Fibroblast of lung (primary cell): ENCODE measurements at places on chromosomes 5 and 9. TPM values are rescaled to one million over a fixed set of nuclear protein-coding genes. Genes with fewer than 3 reads are reported as not detected.

- no peak for DNase-seq
- H3K27ac ChIP-seq = no peak overlapping the region
- no peaks in the 10 kb centered on the region for H3K4me1 ChIP-seq
- H3K36me3 ChIP-seq = no peaks in the 10 kb centered on the region
- no peak overlapping the region for H3K4me3 ChIP-seq
Measured at GRCh38 chr9:68998812-68999211, 15.1 kb downstream of the PRKACG start.

DNA sequence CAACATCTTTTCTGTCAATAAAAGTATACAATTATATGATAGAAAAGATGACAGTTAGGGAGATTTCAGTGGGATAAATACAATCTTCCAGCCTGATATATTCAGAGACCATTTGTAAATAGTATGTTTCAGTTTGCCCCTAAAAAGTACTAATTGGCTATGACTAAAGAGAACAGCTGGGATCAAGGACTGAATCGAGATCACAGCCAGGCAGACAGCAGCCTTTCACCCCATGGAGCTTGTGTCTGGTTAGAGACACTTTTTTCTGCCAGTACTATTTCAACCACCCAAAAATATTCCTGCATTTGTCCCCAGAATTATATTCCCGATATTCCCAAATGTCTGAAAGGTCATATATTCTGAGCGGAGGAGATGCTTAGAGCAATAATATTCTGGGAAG, 577.3 kb upstream of the TLE4 start:
- H3K27ac ChIP-seq = no peak overlapping the region
- H3K4me3 ChIP-seq = no peak overlapping the region
- H3K36me3 ChIP-seq = no peaks in the 10 kb centered on the region
- DNase-seq = no peak

- no peaks in the 10 kb centered on the region for H3K4me1 ChIP-seq
- H3K27me3 ChIP-seq = no peaks in the 10 kb centered on the region
- no peaks in the 10 kb centered on the region for H3K36me3 ChIP-seq
- H3K4me3 ChIP-seq = no peak overlapping the region
- H3K27ac ChIP-seq = no peak overlapping the region
Measured at GRCh38 chr5:61139094-61139873, 23.0 kb downstream of the SMIM15 start.

GRCh38 chr9:137968235-137968634, 90.7 kb downstream of the CACNA1B start:
- H3K27ac ChIP-seq = no peak overlapping the region
- H3K27me3 ChIP-seq = no peaks in the 10 kb centered on the region
- DNase-seq = no peak
- no peak overlapping the region for H3K4me3 ChIP-seq

DNA sequence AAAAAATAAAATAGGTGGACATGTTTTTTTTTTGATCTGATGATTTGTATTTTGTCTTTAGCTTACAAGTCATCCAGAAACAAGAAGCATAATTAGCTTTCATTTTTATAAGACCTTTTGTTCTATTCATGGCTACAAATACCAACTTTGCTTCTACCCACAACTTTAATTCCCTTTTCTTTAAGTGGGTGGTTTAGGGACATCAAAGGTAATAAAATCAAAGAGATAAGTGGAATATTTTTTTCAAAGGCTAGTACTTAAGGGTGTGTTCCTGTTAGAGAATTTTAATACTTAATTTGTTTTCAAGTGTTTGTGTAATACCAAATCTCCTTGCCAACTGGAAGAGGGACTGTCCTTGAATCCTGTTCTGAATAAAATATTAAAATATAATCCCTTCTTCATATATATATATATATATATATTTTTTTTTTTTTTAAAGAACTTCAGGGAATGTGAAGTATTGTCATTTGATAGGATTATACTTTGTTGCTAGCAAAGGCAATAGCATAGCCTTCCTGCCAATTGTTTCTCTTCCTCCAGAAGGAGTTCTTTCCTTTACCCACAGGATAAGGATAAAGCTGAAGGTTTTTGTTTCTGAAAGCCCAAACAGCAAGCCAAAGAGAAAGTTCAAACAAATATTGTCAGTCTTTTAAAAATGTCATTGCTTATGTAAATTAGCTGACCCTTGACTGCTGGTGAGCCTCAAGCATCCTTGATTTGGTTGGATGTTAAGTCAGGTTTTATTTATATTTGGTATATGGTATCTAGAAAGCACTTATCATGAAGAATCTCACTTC, 108.9 kb downstream of the PAM start:
- no peaks in the 10 kb centered on the region for H3K36me3 ChIP-seq
- no peak overlapping the region for H3K4me3 ChIP-seq
- no peak for DNase-seq

DNA sequence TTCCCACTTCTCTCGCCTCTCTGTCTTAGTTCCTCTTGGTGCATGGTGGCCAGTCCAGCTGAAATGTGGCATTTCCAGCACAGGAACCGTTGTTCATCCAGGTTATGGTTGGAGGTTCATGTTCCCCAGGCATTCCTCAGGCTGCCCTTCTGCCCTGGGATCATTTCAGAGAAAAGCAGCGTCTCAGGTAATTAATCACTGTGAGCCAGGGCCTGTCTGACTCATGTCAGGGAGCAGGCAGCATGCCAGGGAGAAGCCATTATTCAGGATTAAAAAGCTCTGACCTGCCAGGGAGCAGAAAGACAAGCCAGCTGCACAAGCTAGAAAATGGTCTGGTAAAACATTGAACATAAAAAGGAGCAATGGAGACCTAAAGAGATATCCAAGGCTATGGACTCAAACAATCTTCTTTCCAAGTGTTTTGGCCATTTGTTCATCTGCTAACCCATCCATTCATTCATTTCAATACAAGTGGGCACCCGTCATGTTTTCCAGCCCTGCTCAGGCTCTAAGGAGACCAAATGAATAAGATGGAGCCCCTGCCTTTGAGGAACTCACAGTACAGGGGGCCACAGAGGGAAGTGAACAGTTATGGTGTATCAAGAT, 241.4 kb downstream of the DRD1 start:
- H3K4me1 ChIP-seq = peaks cover 6% of the 10 kb centered on the region
- H3K4me3 ChIP-seq = no peak overlapping the region
- peak; percentile 82 for DNase-seq
- H3K27me3 ChIP-seq = no peaks in the 10 kb centered on the region
- H3K27ac ChIP-seq = no peak overlapping the region

DNA sequence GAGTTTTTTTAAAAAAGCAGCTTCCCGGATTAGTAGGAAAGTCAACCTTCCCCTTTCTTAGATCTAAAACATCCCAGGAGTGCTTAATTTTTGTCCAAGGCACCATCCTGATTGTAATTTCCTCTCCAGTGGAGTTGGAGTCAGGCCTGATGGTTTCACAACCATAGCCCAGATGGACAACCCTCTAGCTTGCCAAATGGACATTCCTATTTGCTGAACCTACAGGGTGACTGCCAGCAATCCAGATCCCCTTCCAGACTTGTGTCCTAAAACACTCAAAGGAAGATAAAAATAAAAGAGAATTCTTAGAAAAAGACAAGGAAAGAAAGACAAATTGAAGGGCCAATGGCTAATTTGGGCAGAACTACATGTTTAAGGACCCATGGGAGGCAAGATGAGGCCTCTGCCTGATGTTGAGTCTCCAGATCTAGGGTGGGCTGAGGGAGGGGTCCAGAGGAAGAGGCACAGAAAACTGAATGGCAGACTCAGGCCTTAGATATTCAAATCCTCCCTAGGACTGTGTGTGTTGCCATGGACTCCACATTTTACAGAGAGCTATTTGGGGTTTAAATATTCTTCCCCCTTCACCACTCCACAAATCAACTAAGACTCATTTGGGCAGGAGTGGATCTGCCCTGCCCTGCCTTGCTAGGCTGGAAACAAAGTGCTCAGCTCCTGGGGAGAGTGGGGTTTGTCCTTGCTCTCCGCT, 38.5 kb upstream of the SLC44A1 start:
- H3K4me3 ChIP-seq = no peak overlapping the region
- H3K27ac ChIP-seq = peak overlapping the region; percentile 47
- DNase-seq = peak; percentile 97
- no peaks in the 10 kb centered on the region for H3K27me3 ChIP-seq

DNA sequence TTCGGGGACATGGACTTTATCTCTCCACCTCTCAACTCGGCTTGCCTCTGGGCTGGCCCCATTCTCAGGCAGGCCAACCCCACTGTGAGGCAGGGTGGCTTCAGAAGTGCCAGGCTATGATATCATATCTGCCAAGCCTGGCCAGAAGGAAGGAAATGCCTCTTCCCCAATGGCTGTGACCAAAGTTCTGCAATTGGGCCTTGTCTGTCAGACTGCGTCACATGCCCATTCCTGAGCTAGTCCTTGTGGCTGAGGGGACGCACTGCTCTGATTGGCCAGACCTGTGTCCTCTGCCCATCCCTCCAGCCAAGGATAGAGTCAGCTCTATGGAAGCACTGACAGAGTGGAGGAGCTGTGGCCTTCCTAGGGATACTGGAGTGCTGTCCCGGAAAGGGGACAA, 11.9 kb downstream of the SMIM23 start:
- DNase-seq = no peak
- no peaks in the 10 kb centered on the region for H3K4me1 ChIP-seq
- H3K27ac ChIP-seq = no peak overlapping the region
- H3K27me3 ChIP-seq = peaks cover 8% of the 10 kb centered on the region
- no peaks in the 10 kb centered on the region for H3K36me3 ChIP-seq

DNA sequence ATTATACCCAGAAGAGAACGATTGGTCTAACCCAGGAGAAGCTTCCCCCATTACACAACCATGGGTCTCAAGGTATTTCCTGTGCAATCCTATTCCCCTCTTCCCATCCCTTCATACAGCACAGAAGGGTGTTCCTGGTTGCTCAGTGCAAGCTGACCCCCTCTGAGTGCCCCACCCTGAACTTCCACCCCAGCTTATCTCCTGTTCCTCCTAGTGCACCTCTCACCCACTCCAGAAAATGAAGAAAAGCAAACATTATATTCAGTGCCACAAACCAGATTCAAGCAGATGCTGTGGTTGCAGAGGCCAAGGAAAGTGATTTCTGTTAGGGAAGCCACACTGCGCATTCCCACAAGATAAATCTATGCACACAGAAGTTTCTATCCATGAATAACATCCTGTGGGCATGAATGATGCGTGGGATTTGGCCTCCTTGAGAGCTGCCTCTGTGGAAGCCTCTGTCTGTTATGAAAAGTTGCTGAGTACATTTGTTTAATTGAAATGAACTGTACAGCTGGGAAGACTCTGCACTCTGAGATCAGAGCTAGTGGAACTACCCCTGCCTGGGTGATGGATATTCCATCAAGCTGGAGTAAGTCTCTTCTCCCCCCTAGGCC, 2.2 kb upstream of the OR2S2 start:
- no peak overlapping the region for H3K4me3 ChIP-seq
- H3K4me1 ChIP-seq = no peaks in the 10 kb centered on the region
- no peaks in the 10 kb centered on the region for H3K27me3 ChIP-seq
- H3K36me3 ChIP-seq = no peaks in the 10 kb centered on the region
- no peak overlapping the region for H3K27ac ChIP-seq
- peak; percentile 91 for DNase-seq

GRCh38 chr5:122559676-122560075, 215.2 kb upstream of the SNX2 start:
- H3K4me3 ChIP-seq = no peak overlapping the region
- H3K36me3 ChIP-seq = no peaks in the 10 kb centered on the region
- no peak for DNase-seq
- H3K27ac ChIP-seq = no peak overlapping the region

- H3K27me3 ChIP-seq = no peaks in the 10 kb centered on the region
- no peaks in the 10 kb centered on the region for H3K36me3 ChIP-seq
- no peak overlapping the region for H3K4me3 ChIP-seq
- no peak overlapping the region for H3K27ac ChIP-seq
- DNase-seq = no peak
Measured at GRCh38 chr5:4513381-4513780, 626.7 kb upstream of the ADAMTS16 start.

DNA sequence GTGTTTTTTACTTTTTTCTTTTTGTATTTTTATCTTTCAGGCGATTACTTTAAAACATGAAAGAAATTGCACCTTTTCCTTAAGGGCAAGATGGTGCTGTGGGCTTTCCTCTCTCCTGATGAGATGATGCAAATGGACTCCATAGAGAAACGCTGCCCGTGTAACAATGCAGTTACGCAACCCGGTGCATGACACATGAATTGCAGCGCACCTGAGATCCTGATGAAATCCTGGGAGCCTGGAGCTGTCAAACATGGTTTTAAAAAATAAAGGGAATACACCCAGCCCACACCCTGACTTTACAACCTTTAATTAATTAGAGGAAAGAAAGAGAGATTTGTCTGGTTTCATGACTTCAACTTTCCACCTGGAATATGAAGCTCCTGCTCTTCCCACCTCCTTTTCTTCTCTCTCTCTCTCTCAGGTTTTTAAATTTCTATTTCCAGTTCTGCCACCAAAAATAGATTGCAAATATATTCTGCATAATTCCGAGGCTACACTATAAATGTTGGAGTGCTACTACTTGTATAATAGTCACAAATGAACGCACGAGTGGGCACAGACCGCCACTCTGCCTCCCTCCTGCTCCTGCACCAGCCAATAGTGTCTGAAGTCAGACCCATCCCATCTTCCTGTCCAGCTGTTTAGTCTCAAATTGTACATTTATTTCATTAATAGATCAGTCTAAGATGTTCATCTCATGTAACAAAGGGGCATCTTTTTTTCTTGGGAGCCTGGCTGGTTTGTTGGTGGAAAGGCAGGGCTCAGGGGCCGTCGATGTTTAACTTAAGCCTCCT, 179.1 kb downstream of the AUH start:
- no peaks in the 10 kb centered on the region for H3K36me3 ChIP-seq
- DNase-seq = peak; percentile 43
- H3K27ac ChIP-seq = no peak overlapping the region

DNA sequence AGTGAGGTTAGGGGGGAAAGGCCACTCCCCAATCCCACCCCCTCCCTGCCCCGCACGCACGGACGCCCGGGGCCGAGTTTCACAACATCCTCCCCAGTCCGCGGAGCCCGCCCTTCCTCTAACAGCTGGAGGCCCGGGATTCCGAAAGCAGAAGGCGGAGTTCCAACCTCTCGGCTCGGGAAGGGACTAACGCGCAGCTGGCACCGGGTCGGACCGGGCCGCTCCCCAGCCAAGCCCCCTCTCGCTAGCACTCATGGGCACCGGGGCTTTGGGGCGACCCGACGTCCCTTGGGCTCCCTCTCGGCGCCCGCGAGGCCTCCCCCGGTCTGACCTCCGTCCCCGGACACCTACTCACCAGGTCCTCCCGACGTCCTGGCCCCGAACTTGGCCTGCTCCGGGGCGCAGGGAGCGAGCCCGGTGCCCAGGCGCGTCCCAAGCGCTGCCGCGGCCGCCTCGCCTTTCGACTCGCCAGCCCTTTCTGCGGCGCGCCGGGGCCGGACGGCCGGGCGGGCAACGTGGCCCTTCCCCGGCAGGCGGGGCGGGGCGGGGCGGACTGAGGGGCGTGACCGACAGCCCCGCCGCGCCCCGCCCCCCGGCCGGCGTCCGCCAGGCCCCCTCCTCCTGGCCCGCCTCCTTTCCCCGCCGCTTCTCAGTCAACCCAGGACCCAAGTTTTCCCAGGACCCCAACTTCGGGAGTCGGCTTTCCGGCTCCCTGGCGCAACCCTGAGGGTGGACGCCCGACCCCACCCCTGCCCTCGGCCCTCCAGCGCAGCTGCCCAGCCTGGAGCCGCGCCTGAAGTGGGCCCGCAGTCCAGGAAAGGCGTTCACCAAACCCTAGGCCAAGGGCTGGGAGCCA, at the start of gene MGAT1:
Gene MGAT1, minus strand, starts transcription at position 482 of the 856 bp plus-strand sequence. CDS start 9,835 bp downstream, outside the sequence.
- peak within 1 kb of the TSS; percentile 95 for H3K4me3 ChIP-seq
- peak; percentile 88 for DNase-seq
- H3K27me3 ChIP-seq = no peaks in the 10 kb centered on the region
- peaks cover 48% of the 10 kb centered on the region for H3K4me1 ChIP-seq

- no peak overlapping the region for H3K27ac ChIP-seq
- no peak overlapping the region for H3K4me3 ChIP-seq
- H3K36me3 ChIP-seq = no peaks in the 10 kb centered on the region
- no peak for DNase-seq
Measured at GRCh38 chr5:109718216-109718615, 28.5 kb downstream of the MAN2A1 start.

Gene UGT3A2
- total RNA-seq = not detected in 2 replicates

Gene PCDHA1
- under 0.01 TPM in 2 replicates for total RNA-seq

Gene HAVCR2
- 2.5 and 3.6 TPM in 2 replicates for total RNA-seq
